CD4-positive, CD25-positive, alpha-beta regulatory T cell (primary cell): ENCODE measurements at places on chromosomes 5 and 9. TPM values are rescaled to one million over a fixed set of nuclear protein-coding genes. Genes with fewer than 3 reads are reported as not detected.

NEURL1B gene
- polyA plus RNA-seq: not detected

OCLN gene
- polyA plus RNA-seq: not detected

ACTBL2 gene
- polyA plus RNA-seq: not detected

RNF224 gene
- polyA plus RNA-seq: not detected

C5orf34 gene
- not detected for polyA plus RNA-seq

EIF4EBP3 gene
- polyA plus RNA-seq: 44.7 TPM

PAIP1 gene
- 43.2 TPM for polyA plus RNA-seq

IGFBPL1 gene
- polyA plus RNA-seq: not detected

SOWAHA gene
- not detected for polyA plus RNA-seq

TMEM174 gene
- polyA plus RNA-seq: not detected

PKD2L2 gene
- polyA plus RNA-seq: 0.51 TPM

- DNase-seq: no peak
These were observed 173.8 kb downstream of the COL23A1 start for GRCh38 chr5:178416206-178416882.

DNA sequence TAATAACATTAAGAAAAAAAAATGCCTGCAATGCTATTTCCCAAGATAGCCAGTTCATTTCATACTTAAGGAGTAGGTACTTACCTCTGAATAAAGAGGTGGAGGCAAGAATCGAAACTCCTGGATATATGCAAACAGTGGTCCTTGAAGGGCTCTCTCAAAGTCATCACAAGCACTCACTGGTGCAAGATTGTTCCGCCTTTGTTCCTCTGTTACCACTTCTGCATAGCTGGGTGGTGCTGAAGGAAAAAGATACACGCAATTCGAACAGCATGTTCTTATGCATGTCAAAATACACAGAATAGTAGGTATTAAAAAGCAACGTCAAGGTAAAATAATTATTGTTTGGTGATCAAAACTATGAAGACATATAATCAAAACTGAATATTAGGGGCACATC, 9.5 kb downstream of the ARRDC3 start:
- no peak for DNase-seq

GRCh38 chr9:28671000-28671399, 1097.7 kb upstream of the C9orf72 start:
- DNase-seq: no peak

DNA sequence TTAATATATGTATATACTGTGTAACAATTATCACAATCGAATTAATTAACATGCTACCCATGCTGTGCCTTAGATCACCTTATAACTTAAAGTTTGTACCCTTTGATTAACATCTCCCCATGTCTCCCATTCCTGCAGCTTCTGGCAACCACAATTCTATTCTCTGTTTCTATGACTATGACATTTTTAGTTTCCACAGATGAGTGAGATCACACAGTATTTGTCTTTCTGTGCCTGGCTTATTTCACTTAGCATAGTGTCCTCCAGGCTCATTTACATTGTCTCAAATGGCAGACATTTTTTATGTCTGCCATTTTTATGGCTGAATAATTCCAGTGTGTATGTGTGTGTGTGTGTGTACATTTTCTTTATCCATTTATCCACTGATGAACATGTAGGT, 146.1 kb upstream of the SLC28A3 start:
- DNase-seq: no peak

- DNase-seq: peak; percentile 18
These were observed 31.8 kb downstream of the SEC61B start for GRCh38 chr9:99253772-99254431.

DNA sequence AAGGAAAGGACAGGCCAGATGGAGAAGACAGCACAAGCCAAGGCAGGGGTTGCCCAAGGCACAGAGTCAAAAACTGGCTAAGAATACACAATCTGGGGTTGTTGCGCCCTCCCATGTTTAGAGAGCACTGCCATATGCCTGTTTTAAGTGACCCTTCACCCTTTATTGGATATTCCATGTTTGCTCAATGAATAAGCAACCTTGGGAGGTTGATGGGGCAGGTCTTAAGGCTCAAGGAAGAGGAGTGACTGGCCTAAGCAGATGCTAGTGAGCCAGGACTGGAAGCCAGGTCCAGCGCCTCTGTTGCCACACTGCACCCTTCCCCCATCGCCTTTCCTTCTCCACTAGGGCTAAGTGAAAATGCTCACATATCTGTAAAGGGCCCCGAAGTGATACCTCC, 6.7 kb downstream of the TXN start:
- no peak for DNase-seq

DNA sequence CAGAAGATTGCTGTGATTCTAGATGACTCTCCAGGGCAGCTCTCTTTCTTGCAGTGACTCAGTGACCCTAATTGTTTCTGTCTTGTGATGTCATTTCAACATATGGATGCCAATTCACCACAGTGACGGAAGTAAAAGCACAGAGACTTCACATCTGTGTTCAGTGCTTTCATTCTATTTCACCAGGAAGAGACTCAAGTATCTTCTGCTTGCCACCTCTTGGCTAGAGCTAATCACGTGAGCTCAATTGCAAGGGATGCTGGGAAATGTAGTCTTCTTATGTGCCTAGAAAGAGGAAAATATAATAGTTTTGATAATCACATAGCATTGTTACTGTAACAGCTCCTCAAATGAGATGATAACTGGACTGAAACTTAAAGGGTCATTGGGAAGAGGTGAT, 453.3 kb upstream of the KLF4 start:
- no peak for DNase-seq

- DNase-seq: no peak
These were observed 139.6 kb downstream of the RASEF start for GRCh38 chr9:82923092-82923911.

GRCh38 chr9:86764221-86764624, 183.1 kb downstream of the GAS1 start:
- DNase-seq: no peak

DNA sequence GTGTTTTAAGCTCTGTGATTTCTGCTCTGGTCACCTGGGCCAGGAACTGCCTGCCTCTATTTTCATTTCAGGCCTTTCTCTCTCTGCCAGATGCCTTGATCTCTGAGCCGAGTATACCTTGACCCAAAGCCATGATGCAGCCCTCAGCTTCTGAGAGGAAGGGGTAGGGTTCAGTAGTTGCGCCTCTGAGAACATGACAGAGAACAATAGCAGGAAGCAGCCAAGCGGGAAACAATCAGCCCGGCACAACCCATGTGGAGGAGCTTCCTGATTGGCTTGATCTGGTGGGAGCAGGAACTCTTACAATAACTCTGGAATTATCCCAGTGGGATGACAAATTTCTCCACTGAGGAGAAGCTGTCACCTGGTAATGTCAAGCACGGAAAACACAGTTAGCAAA, 127.4 kb downstream of the PALM2AKAP2 start:
- no peak for DNase-seq

GRCh38 chr5:134451936-134452505, 40.3 kb upstream of the CDKN2AIPNL start:
- DNase-seq: no peak

DNA sequence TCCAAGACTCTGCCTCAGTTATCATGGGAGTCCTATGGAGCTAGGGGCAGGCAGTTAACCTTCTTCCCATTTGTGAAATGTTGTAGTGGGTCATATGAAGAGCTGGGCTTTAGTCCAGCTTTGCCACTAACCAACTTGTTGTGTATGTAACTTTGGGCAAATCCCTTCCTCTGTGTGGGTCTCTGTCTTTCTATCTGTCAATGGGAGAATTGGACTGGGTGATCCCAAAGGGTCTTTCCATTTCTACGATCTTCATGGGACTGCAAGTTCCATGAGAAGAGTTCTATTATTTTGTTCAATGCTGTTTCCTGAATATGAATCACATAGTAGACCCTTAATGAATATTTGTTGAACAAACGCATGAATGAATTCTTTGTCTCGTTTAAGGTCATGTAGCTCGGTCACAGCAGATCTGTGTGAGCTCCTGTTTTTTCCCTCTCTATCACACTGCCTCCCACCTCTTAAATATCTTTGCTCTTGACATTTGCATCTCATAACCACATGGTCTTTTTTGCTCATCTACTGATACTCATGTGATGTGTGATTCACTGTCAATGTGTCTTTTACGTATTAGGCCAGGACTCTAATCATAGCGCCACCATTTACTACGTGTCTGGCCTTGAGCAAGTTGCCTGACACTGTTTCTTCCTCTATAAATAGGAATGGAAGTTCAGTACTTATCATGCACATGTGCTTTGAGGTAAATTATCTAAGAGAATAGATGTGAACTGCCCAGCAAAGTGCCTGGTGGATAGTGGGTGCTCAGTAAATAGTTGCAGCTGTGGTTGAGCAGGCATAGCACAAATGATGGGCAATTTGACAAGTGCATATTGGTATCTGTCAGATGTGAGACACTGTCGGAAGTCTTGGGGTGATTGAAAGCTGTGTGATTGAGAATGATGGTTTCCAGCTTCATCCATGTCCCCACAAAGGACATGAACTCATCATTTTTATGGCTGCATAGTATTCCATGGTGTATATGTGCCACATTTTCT, 37.4 kb downstream of the PTTG1 start:
- no peak for DNase-seq

DNA sequence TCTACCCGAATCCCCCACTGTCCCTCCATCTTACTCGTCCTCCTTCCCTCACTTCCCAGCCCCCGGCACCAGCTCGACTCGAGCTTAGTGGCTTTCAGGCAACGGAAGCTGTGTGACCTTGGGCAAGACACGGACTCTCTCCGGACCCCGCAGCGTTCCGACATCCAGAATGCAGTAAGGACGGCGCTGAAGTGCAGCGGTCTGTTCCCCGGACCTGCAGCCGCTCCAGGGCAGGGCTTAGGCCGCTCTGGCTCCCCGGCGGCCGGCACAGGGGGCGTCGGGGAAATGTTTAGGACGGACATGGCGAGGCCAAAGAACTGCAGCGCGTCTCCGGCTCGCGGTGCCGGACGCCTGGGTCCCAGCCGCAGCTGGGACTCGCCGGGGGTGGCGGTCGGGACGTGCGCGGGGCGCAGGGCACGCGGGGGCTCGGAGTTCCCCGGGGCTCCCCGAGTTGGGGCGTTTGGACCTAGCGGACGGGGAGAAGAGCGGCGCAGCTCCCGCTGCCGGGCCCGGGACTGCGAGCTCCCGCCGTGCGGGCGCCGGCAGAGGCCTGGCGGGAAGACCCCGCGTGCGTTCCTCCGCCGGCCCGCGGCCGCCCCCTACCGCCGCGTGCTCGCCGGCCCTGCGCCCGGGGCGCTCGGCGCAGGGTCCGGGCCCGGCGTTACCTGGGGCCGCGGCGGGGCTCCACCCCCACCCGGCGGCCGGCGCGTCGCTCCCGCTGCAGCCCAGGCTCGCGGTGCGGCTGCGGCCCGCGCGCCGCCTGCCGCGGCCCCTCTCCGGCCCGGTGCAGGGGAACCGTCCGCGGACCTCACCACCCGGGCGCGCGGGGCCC, 5.6 kb upstream of the RNF44 start:
- DNase-seq: peak; percentile 40

- no peak for DNase-seq
These were observed 22.6 kb upstream of the CTNNAL1 start for GRCh38 chr9:109035684-109036423.

- DNase-seq: no peak
These were observed 198.3 kb downstream of the FER start for GRCh38 chr5:108946008-108946407.

- no peak for DNase-seq
These were observed 8.5 kb upstream of the CRB2 start for GRCh38 chr9:123347289-123348060.

- no peak for DNase-seq
These were observed 16.9 kb downstream of the LMX1B start for GRCh38 chr9:126630458-126631237.

GRCh38 chr5:6568383-6568782, 64.5 kb downstream of the NSUN2 start:
- no peak for DNase-seq
